ENCODE measurements at places on chromosomes 4 and X.

GRCh38 chr4:76562836-76563453 lies 127.9 kb downstream of the SHROOM3 start:
- no peak for DNase-seq

- no peak for DNase-seq
These were observed 45.4 kb downstream of the SMARCAD1 start for GRCh38 chr4:94253036-94253435.

- DNase-seq, result no peak
These were observed 48.5 kb upstream of the HDAC8 start for GRCh38 chrX:72621163-72621562.

DNA sequence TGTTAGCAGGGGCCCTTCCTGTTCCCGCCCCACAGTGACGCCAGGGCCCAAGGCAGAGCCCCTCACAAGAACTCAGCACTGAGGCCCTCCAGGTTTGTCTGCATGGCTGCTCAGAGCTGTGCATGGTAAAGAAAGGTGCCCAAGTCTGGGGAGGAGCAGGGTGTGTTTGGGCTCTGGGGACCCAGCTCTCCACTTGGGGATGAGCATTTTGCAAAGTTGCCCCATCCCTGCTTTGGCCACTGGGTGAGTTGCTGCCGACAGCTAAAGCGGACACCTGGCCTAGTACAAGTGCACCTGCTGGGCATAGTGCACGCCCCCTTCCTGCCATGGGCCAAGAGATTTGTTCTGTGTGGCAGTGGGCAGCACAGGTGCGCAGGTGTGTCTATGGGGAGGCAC lies 2.0 kb upstream of the MXD4 start:
- no peak for DNase-seq

- no peak for DNase-seq
These were observed 15.0 kb upstream of the ELF4 start for GRCh38 chrX:130125091-130125874.

DNA sequence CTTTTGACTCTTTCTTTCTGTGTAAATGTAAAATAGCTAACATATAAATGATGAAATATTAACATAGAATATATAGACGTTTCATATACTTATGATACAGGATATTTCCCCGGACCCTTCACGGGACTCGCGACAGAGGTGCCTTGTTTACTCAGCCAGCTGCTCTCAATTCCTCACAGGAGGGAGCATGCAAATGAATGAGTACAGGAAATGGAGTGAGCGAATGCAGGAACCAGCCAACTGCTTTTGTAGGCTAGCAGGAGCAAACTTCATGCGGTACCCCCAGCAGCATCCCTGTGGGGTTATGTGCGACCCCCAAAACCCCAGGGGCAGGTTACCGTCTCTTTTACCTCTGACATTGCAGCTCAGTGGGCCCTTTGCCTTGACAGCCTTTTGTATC lies 110.3 kb upstream of the PDHA2 start:
- no peak for DNase-seq

GRCh38 chr4:7160439-7160838 lies 31.9 kb upstream of the SORCS2 start:
- no peak for DNase-seq

DNA sequence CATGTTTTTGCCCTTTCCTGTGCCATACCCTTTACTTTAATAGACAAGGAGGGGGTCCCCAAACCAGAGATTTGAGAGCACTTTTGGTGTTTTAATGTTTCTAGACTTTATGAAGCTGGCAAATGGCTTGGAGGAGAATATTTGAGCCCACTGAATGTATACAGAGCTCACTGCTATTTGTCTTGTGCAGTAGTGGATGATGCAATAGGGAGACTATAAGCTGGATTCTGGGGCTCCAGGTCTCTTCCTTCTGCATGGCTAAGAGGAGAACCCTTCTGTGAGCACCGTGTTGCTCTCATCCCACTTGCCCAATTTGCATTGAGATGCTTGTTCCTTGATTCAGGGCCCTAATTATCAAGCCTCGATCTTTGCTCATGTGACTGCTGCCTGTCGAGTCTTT lies 8.9 kb upstream of the PUDP start:
- no peak for DNase-seq

GRCh38 chr4:79227860-79228259 lies 98.0 kb downstream of the NAA11 start:
- DNase-seq, result no peak

GRCh38 chrX:15493118-15493962 lies at the start of gene PIR:
PIR (minus strand) TSS chrX:15493333; CDS start chrX:15491257, 2,076 bp downstream.
- peak; percentile 86 for DNase-seq

GRCh38 chrX:150212672-150213480 lies 150.2 kb upstream of the MAMLD1 start:
- no peak for DNase-seq

GRCh38 chrX:88355252-88355651 lies 391.8 kb upstream of the CPXCR1 start:
- no peak for DNase-seq

- DNase-seq, result no peak
These were observed 75.4 kb downstream of the FAT4 start for GRCh38 chr4:125390126-125390525.

DNA sequence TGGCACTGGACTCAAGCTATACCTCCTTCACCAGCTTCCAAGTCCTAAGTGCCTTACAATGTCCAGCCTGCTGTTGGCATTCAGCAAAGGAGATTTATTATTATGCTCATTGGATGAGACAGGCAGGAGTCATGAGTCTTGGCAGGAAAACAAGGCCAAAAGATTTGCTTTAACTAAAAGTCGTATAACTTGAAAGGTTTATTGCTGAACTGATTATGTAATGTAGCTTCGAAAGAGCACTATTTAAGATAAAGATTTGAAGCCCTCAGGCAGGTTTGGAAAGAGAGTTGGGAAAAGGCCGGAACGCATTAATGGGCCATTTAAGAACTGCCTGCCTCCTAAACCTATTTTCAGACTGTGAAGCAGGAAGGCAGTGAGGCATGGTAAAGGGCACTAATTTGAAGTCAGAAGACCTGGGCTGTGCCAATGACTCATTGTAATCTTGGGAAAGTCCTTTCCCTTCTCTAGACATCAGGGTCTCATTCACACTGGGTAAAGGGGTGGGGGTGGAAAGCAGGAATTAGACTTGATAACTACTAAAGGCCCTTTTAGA lies 280.5 kb upstream of the EDA2R start:
- DNase-seq, result no peak

DNA sequence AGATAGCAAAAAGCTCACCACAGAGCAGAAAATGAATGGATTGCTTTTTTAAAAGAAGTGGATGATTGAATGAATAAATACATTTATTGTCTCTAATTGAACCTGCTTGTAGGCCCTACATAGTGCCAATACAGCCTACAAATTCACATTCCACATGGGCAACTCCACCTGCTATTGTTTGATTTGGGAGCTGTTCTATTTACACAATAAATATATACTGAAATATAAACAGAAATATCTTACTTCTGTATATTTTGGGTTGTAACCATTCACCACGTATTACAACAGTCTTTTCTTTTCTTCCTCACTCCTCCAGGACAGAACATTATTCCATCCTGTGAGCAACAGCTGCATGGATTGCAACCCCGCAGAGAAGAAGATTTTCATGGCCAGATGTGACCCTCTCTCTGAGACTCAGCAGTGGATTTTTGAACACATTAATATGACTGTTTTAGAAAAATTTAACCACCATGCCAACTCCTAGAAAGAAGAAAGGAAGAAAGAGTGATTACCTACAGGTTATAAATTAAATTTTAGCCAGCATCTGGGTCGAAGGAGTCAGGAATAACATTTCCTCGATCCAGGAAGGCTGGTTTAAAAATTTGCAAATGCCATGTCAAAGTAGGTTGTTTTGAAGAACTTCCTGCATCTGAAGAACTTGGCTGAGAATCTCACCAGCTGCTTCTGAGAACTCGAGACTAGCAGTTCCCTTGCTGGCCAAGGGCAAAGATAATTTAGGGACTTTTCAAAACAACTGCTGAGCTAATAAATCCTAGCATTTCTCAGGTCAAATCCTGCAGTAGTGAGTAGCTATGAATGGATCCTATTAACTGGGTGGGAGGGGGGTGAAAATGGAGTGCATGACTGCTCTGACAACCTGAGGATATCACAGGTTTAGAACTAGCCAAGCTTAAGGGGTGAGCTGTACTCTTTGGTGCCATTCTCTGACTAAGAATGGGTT lies 128.7 kb upstream of the GALNT7 start:
- peak; percentile 9 for DNase-seq

DNA sequence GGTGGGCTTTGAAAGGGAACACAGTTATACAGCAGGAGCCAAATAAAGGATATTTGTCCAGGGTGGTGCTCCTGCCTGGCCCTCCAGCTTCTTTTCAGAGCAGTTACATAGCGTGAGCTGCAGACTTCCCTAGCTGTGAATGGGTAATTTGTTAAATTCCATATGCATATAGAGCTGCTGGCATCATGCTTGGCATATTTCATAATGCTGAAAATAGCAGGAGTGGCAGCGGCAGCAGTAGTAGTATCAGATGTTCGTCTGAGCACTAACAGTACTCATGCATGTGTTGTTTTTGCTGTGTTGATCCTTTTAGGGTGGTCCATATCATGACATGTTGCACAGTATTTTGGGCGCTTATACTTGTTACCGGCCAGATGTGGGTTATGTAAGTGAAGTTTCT lies 33.6 kb upstream of the TADA2B start:
- DNase-seq, result no peak

DNA sequence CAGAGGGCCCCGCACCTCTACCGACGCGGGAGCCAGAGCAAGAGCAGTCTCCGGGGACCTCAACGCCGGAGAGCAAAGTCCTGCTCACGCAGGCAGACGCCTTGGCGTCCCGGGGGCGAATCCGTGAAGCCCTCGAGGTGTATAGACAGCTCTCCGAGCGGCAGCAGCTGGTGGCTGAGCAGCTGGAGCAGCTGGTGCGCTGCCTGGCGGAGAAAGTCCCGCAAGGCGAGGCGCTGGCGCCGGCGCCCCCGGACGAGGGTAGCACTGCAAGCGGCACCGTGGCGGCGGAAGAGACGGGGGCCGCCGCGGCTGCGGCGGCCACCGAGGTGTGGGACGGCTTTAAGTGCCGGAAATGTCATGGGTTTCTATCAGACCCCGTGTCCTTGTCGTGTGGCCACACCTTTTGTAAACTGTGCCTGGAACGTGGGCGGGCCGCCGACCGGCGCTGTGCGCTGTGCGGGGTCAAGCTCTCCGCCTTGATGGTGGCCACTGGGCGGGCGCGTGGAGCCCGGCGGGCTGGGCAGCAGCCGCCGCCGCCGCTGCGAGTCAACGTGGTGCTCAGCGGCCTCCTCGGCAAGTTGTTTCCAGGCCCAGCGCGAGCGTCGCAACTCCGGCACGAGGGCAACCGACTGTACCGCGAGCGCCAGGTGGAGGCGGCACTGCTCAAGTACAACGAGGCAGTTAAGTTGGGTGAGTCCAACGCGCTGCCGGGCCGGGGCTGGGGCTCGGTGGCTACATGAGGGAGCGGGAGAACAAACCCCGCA lies 672 bp downstream of the LONRF3 start:
- peak; percentile 59 for DNase-seq

DNA sequence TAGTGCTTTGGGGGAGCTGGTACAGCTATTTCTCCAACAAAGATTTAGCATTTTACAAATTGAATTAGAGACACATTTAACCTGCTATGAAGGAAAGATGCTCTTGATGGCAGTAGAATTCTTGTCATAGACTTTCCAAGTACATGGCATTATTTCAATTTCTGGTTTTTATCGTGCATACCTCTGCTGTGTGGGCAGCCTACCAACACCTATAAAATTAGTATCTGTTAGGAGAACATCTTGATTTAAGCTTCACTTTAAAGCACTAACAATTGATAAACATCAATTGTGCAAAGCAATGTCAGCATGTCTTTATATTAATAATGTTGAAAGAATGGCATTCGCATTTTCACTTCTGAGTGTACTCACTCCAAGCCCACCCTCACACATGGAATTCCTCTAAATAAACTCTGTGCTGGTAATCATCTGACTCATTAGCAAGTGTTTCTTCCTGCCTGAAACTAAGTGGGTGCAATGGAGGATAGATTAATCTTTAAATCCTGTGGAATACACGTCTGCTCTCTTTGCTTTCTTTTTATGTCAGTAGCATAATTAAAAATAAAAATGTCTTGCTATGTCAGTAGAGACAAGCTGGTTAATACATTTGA lies 279.8 kb upstream of the MAGEB18 start:
- DNase-seq, result no peak

- no peak for DNase-seq
These were observed 171.9 kb downstream of the MAD2L1 start for GRCh38 chr4:119894650-119895208.

DNA sequence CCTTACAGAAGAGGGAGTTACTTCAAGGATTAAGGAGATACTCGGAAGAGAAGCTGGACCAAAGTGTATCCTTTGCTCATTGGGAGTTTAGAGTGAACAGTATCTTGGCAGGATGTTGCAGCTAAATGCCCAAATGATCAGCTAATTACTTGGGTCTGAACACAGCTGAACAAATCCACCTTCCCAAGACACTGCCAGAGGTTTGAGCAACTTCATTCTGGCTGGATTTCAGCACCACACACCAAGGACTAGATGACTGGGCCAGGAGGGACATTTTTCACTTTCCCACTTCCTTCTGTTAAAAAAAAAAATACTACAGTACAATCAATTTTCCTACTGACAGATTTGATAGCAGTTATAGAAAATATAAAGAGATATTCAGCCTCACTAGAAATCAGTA lies 324.6 kb downstream of the MID1IP1 start:
- no peak for DNase-seq

- no peak for DNase-seq
These were observed 167.1 kb upstream of the PACRGL start for GRCh38 chr4:20532871-20533870.

DNA sequence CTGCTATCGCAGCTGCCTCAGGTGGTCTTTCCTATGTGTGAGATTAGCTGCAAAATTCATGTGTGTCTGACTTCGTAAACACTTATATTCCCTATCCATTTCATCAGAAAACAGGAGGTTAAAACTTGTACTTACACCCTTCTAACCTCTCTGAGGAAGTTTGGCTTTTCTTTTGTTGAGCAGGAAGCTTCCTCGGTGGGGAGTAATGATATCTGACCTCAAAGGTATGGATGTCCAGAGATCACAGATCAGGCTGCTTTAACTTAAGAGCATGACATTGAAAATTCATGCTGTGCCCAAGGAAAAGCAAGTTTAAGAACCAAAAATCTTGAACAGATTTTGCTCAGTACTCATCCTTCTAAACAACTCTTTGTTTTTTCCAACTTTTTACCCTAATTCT lies 429.1 kb downstream of the STIM2 start:
- DNase-seq, result no peak

- DNase-seq, result peak; percentile 6
These were observed 53.1 kb downstream of the ARHGEF38 start for GRCh38 chr4:105605493-105605892.

DNA sequence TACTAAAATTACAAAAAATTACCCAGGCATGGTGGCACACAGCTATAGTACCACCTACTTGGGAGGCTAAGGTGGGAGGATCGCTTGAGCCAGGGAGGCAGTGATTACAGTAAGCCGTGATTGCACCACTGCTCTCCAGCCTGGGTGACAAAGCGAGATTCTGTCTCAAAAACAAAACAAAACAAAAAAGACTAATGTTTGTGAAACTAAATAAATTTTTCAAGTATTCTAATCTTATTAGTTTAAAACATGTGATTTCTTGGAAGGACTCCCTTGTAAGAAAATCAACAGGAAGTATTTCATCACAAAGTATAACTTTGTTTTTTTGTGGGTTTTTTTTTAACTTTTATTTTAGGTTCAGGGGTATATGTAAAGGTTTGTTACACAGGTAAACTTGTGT lies 89.6 kb downstream of the EGF start:
- DNase-seq, result no peak

Data from suppressor macrophage treated with lipopolysaccharide for 1 hour (primary cell).